ENCODE measurements at places on chromosomes 16 and 17.

DNA sequence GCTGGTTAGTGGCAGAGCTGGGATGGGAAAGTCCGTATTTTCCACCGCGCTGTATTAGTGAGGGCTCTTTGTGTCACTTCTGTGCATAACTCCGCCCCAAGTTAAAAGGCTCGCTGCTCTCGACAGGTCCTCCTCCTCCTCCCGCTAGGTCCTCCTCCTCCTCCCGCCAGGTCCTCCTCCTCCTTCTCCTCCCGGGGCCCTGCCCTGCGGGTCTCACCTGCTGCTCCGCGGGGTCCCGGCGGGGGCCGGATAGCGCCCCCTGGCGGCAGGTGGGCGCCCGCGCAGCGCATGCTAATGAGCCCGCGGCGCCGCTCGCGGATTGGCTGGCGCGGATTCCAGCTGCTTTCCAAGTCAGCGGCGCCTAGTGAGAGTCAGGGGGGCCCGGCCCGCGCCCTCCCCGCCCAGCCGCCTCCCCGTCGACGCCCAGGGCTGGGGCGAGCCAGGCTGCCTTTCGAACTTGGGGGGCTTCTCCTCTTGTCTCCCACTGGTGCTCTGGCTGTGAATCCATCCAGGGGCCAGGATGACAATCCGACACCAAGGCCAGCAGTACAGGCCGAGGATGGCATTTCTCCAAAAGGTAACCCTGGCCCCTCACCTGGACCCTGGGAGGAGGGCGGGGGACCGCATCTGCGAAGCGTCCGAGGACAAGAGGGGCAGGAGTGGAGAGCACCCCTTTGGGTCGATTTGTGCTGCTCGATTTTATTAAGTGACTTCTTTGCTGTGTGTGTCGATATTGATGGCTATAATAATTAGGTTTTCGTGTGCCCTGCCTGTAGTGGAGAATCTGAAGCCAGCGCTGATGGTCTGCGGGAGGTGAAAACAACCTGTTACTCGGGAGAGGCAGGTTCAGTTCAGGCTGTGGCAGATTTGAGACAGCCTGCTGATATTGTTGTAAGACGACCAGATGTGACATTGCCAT is at the start of gene RGS9:
Gene RGS9, plus strand, starts transcription at position 350 of the 919 bp plus-strand sequence. Its CDS starts 171 bp downstream, at position 521.
- DNase-seq: no peak

GRCh38 chr17:73795730-73796129 is 151.5 kb upstream of the SDK2 start:
- DNase-seq: no peak

GRCh38 chr16:7366993-7367880 is 34.6 kb downstream of the RBFOX1 start:
- DNase-seq: no peak

DNA sequence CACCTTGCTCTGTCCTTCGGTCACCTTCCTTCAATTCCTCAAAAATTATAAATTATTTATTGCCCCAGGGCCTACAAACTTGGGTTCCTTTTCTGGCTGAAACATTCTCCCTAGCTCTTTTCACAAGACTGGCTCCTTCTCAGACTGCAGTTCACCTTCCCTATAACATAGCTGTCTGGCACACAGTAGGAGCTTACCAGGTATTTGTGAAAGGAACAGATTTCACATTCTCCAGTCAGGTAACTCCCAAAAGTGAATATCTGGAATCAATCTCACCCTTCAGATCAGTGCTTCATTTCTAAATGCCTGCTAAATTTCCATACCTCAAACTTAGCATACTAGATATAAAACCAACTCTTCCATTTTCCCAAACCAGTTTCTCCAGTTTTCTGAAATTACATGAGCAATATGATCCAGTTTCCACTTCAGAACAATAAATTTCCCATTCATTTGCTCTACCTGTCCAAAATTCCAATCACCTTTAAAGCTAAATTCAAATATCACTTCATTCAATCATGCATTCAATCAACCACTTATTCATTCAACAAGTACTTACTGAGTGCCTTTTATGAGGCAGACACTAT is 6.1 kb downstream of the RFFL start:
- no peak for DNase-seq

GRCh38 chr16:27721531-27722181 is 171.7 kb downstream of the KATNIP start:
- DNase-seq: peak; percentile 92

GRCh38 chr17:64256913-64257807 is 5.9 kb downstream of the TEX2 start:
- DNase-seq: no peak

- DNase-seq: no peak
These were observed 21.5 kb upstream of the CCL5 start for GRCh38 chr17:35901631-35902175.

DNA sequence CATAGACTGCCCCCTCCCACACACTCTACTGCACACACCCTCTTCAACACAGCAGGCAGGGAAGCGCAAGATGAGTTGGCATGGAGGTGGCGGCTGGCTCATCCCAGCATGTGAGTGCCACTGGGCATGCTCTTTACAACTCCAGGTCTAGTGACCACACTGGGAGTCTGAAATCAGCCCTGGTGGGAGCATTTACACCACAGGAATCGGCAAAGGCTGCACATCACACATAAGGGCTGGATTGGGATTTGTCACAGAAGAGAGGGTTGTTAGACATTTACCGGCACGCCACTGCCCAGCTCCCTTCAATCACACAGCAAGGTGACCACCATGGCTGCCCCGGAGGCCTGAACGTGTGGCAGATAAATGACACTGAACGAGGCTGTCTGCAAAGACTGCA is 49.4 kb downstream of the ENGASE start:
- no peak for DNase-seq

GRCh38 chr16:24834459-24835335 is 11.1 kb upstream of the SLC5A11 start:
- DNase-seq: no peak

DNA sequence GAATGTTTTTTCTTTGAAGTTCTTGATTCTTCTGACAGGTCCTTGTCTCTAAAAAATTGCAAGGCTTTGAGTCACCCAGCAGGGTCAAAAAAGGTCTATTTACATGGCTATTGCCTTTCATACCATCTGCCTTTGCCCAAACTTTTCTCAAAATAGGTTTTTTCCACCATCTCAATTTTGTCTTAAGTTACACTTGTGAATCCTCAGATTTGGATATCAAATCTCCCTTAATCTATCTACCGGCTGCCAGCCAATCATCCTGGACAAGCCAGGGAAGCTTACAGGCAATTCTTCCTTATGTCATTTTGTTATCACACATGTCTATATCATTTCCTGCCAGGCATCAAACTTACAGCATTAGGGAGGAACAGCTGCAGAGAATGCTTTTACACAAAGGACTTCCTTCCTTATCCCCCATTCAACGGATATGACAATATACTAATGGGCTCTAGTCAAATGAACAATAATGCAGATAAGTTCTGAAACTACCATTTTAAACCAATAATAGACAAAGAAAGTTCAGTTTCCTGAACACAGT is 104.1 kb upstream of the CORO6 start:
- DNase-seq: no peak

DNA sequence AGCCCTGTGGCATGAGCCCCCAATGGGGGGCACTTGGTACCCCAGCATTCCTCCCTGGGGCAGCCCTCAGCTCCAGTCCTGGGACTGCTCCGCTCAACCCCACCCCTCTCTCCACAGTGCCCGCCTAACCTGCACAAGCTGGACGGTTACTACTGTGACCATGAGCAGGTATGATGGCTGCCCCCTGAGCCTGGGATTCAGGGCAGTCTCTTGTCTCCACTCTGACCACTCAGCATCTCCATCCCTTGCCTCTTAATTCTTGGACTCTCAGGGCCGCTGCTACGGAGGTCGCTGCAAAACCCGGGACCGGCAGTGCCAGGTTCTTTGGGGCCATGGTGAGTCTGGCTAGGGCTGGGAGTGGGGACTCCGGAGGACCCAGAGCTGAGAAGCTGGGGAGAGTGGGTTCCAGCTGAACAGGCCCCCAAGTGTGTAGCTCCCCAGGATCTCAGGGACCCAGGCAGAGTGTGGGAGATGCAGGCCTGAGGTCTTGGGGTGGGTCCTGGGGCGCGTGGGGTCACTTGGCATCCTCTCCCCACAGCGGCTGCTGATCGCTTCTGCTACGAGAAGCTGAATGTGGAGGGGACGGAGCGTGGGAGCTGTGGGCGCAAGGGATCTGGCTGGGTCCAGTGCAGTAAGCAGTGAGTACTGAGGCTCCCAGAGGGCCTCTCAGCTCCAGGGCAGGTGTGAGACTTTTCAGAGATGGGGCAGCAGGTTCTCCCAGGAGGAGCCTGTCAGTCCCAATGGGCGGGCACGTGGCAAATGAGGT is 18.0 kb downstream of the ADAM11 start:
- DNase-seq: no peak

- DNase-seq: no peak
These were observed 1.5 kb downstream of the MYBBP1A start for GRCh38 chr17:4553669-4554068.

- DNase-seq: no peak
These were observed 5.6 kb upstream of the ZFHX3 start for GRCh38 chr16:73053364-73054124.

- DNase-seq: no peak
These were observed 808 bp upstream of the ALOX15 start for GRCh38 chr17:4642286-4642685.

DNA sequence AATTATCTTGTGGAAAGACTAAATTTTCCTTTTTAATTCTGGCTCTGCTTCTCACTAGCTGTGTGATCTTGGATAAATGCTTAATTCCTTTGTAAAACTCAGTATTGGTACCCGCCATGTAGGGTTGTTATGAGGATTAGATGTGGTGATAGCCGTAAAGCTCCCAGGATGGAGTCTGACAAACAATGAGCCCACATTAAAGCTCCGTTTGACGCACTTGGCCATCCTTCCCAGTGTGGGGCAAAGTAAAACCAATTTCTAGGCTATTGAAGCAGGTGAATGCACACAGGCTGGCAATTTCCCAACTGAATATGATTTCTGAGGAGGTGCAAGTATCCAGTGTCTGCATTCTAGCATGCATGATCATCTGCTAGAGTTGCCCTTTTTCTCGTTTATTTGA is 123.6 kb downstream of the MRTFB start:
- no peak for DNase-seq

GRCh38 chr17:58728798-58729197 is 26.9 kb upstream of the PPM1E start:
- DNase-seq: no peak

- no peak for DNase-seq
These were observed 6.1 kb upstream of the LIG3 start for GRCh38 chr17:34974179-34974578.

DNA sequence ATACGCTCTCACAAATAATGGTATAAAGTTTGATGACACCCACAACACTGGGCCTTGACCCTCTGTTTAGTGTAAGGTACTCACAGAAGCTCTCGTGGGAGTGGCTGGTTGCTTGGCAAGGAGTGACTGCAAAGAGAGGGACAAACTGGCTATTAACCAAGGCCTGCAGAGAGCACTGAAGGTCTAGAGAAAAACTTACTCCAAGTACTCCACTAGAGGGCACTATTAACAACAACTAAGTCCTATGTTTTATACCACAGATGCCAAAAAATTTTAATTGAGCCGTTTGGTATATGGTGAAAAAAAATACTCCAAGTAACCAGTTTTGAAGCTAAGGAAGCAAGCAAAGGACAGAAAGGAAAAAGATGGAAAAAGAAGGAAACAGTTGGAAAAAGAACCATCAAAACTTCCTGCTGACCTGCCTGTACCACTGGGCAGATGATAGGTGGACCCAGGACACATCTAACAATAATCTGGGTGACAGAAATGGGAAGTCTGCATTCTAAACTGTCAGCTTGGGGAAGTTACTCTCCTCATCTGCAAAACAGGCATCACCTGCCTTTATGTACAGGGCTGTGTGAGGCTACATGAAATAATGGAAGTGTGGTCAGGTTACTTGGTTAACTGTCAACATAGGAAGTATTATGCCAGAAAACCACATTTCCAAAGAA is 23.2 kb downstream of the DYNC1LI2 start:
- DNase-seq: peak; percentile 40

GRCh38 chr16:67959536-67960329 is 8.7 kb downstream of the SLC12A4 start:
- DNase-seq: no peak

DNA sequence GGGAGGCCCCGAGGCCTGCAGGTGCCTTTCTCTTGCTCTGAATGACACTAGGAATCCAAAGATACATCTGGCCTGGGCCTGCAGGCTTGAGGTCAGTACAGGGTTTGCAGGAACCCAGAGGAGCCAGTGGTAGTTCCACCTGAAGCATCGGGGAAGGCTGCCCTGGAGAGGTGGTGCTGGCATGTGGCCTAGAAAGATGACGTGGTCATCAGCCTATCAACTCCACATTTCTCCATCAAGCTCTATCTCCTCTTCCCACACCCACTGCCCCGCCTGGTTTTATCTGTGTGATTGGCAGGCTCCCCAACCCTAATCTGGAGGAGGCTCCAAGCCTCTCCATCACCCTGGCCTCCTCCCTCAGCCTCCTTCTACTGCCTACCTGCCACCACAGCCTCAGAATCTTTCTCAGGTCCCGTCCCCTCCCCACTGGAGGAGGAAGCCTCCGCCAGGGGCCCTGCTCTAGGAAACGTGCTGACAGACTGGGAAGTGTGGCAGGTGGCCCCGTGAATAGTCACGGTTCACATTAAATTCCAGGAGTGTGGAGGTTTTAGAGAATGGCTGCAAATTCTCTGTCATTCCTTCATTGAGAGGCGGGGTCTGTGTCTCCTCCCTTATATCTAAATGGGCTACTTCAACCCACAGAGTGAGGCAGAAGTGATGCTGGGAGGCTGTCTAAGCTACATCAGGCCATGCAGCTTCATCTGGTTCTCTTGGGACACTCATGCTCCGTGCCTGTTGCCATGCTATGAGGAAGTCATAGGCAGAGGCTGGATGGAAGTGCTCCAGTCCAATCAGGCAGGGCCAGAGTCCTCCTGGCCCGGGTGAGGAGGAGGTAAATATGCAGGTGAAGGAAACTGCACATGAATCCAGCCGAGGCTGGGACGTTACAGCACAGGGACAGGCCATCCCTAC is 11.4 kb upstream of the MAP2K3 start:
- DNase-seq: no peak

GRCh38 chr17:68792042-68792685 is 163.0 kb downstream of the ABCA8 start:
- no peak for DNase-seq

- no peak for DNase-seq
These were observed 5.1 kb downstream of the LDHD start for GRCh38 chr16:75111514-75111940.

GRCh38 chr16:76661691-76662235 is 384.6 kb downstream of the CNTNAP4 start:
- DNase-seq: no peak

- no peak for DNase-seq
These were observed 405 bp upstream of the CBLN1 start for GRCh38 chr16:49281843-49282642.
